ENCODE measurements at places on chromosomes 5 and 9. TPM values are rescaled to one million over a fixed set of nuclear protein-coding genes. Genes with fewer than 3 reads are reported as not detected.

DNA sequence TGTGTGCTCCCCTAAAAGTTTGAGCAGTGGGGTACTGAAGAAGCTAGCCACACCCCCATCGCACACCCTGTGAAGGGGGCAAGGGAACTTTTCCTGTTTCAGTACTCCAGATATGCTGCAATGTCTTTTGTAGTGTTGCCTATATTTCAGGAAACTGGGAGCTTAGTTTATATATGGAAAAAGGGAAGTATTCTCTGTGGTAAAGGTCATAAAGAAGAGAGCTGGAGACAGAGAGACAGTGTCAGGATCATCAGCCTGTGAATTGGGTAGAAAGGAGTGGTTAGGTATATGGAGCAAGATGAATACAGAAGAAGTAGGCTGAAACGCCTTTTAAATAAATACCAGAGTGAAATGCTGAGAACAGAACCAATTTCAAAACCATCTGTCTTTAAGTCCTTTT, 82.2 kb upstream of the C9orf72 start:
- DNase-seq, result no peak

DNA sequence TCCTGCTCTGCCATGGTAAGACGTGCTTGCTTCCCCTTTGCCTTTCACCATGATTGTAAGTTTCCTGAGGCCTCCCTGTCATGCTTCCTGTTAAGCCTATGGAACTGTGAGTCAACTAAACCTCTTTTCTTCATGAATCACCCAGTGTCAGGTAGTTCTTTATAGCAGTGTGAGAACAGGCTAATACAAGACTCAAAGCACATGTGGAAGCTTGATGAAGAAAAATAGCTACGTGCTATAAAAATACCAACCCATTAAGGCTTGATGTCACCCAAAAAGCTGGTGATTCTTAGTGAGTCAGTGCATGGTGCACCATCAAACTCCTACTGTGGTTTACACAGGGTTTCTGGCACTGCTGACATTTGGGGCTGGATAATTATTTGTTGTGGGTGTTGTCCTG, 332.2 kb downstream of the TMEM167A start:
- no peak for DNase-seq

- no peak for DNase-seq
Observed at GRCh38 chr5:150286820-150287219, 2.8 kb downstream of the CAMK2A start.

GRCh38 chr9:96494215-96494800, 44.3 kb downstream of the HABP4 start:
- DNase-seq, result no peak

DNA sequence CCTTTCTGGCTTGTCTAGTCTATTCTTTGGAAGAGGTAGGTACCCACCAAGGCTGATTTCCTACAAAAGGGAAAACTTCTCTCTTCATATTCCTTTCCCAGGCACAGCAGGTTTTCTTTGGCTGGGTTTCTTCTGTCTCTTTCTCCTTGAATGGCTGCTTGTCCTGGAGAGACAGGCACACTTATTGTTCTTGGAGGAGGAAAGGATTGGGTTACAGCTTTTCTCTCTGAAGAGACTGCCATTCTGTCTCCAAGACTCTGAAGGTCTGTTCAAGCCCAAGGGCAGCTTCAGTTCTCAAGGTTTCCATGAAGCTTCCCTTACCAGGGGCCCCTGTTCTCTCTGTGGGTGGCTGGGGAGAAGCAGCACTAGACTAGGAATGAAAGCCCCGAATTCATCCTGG, 33.9 kb downstream of the ACTBL2 start:
- DNase-seq, result no peak

GRCh38 chr5:136285096-136285855, 80.1 kb downstream of the TRPC7 start:
- no peak for DNase-seq

- no peak for DNase-seq
Observed at GRCh38 chr9:130023144-130023787, 19.7 kb downstream of the FNBP1 start.

DNA sequence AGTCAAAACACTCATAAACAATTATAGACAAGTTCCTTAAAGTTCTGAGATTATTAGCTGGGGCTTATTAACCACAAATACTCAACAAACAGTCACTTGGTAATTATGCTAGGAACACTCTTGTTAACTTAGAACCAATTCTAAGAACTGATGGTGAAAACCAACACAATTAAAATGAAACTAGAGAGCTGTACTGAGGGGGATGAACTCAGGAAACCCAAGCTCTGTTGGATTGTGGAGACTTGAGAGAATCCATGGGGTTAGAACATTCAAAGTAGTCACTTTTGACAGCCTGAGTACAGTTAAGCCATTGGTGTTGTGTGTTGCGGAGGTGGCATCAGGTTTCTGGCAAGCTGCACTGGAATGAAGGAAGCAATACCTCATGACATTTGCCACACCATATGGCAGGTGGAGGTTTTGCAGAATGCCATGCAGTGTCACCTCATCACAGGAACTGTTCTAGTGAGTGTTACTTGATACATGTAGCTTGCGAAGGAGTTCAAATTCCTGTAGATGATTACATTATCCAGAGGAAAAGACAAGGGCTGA, 480.9 kb upstream of the CD180 start:
- DNase-seq, result no peak

DNA sequence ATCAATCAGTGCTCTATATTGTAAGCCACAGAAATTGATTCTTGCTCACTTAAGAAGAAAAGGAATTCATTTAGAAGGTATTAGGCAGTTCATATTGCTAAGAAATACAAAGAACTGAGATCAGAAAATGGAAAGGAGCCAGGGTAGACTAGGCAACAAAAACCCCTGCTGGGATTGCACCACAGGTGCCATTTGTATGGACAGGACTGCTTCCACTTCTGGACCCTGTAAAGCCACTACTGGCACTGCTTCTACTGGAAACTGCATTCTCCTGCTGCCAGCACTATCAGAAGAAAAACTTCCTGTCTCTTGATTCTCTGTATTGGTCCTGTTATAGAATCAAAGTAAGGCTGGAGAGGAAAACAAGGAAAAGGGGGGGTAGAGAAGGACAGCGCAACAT, 45.9 kb downstream of the CERT1 start:
- no peak for DNase-seq

DNA sequence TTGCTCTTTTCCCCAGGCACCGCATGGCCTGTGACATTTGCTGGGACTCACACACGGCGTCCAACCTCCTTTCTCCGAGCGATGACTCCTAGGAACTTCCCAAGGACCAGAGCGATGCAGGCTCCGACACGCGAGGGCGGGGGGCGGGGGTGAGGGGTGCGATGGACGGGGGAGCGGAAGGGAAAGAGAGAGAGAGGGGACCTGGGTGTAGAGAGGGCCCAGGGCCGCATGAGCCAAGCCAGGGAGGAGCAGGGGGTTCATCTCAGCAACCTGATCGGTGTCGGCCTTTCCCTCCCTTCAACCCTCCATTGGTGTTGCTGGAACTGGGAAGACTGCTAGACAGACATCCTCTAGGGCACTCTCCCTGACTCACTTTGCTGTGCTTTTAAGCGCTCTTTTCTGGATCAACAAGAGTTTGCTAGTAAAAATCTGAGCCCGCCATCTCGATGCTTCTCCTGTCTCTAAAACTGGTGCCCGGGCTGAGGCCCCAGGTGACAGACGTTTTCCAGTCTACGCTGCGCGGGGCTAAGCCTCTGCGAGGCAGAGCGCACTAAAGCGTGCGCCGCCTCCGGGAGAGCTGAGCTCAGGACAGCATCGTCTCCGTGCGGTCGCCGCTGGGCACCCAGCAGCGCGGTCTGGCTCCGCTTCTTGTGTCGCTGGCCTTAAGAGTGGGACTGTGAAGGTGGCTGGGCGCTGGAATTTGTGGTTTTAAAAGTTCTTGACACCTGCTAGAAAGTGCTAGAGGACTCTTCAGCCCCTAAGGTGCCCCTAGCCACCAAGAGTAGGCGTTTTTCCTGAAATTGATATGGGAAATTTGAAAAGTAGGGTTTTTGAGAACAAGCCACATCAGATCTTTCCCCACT, 1.0 kb upstream of the TSLP start:
- peak; percentile 49 for DNase-seq

GRCh38 chr9:108119530-108120113, 630.1 kb upstream of the KLF4 start:
- no peak for DNase-seq

- no peak for DNase-seq
Observed at GRCh38 chr5:55426455-55426854, 108.3 kb downstream of the PLPP1 start.

DNA sequence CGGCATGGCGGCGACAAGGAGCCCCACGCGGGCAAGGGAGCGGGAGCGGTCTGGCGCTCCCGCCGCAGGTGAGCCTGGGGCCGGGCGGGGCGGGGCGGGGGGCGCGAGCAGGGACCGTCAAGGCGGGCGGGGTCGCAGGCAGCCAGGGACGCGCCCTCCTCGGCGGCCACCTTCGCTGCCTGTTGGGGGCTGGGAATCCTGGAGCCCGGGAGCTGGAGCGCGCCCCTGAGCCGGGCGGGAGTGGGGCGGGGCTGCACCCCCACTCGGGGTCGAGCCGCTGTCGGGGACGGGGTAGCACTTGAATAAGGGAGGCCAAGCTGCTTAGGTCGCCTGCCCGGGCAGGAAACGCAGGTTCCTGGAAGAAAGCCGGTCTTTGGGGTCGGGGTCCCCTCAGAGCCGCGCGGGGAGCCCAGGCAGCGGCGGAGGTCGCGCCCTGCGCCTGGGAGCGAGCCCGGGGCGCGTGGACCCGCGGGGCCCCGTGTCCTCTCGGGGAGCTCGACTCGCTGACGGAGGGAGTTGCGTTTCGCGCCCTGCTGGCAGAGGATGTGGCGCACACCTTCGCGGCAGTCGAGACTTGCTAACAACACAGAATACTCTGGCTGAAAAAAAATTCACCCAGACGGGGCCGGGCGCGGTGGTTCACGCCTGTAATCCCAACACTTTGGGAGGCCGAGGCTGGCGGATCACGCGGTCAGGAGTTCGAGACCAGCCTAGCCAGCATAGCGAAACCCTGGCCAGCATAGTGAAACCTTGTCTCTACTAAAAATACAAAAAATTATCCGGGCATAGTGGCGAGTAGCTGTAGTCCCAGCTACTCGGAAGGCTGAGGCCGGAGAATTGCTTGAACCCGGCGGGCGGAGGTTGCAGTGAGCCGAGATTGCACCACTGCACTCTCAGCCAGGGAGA, 552 bp downstream of the OTULINL start:
- DNase-seq, result peak; percentile 84

- no peak for DNase-seq
Observed at GRCh38 chr9:18296702-18297055, 177.3 kb upstream of the ADAMTSL1 start.

- no peak for DNase-seq
Observed at GRCh38 chr9:34405719-34406118, 29.0 kb upstream of the MYORG start.

DNA sequence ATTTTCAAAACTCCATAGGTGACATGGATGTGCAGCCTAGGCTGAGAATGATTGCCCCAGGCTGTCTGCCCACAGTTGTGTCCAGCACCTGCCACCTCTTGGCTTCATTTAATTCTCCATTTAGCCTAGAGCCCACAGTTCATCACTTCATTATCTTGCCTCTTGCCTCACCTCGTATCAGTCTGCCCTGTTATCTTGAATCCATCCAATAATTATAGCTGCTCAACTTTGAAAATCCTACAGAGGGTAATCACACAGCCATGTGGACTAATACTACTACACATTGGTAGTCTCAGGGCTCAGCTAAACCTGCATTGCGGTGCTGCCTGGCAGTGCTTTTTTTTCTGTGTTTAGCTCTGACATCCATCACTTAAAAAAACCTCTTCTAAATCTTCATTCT, 7.4 kb downstream of the UGCG start:
- no peak for DNase-seq

- DNase-seq, result no peak
Observed at GRCh38 chr5:122701640-122702523, 73.0 kb upstream of the SNX2 start.

DNA sequence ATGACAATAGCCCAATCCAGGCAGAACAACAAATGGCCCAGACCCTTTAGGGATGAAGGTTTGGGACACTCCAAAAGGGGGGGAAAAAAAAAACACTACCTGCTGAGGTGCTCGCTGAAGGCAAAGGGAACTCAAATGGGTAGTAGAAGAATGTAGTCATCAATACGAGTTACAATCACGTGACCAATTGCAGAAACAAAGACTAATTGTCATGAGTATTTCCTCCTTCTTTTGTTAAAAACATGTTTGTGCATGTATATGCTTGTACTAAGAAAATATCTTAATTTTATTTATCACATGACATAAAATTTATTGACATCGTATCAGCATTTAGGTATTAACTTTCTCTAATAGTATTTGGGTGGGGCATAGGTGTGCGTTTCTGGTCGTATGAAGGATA, 743.5 kb downstream of the DNAH5 start:
- DNase-seq, result no peak

DNA sequence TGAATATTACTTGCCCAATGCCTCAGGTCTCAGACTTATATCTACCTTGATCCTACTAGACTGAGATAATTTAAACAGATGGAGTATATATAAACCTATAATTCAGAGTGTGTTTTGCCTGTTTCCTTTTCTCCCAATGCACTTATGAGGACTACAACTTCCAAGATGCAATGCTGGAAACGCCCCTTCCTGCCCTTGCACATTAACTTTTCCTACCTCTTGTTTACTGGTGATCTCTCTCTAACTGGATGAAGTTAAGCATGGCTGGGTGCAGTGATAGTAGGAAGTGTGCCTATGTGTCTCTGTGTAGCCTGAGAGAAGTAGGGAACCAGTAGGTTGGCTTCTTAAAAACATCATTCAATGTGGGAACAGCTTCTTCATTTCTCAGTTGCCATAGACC, 115.2 kb downstream of the SVEP1 start:
- no peak for DNase-seq

- no peak for DNase-seq
Observed at GRCh38 chr5:76083555-76084495, 642 bp downstream of the SV2C start.

Gene ITGA1
- 84.4 TPM for total RNA-seq

Gene OTP
- total RNA-seq, result not detected

Gene FOXD1
- 0.74 TPM for total RNA-seq

Gene PROP1
- not detected for total RNA-seq

Gene SREK1
- 60.7 TPM for total RNA-seq

Gene ENG
- total RNA-seq, result 323 TPM

Gene LCNL1
- 1.9 TPM for total RNA-seq

Gene RNF20
- total RNA-seq, result 50.7 TPM

Gene OMD
- total RNA-seq, result 4.1 TPM

Gene ABO
- 25.0 TPM for total RNA-seq

Gene FAT2
- 0.53 TPM for total RNA-seq
